ENCODE measurements at places on chromosomes 13 and 19. TPM values are rescaled to one million over a fixed set of nuclear protein-coding genes. Genes with fewer than 3 reads are reported as not detected.

DNA sequence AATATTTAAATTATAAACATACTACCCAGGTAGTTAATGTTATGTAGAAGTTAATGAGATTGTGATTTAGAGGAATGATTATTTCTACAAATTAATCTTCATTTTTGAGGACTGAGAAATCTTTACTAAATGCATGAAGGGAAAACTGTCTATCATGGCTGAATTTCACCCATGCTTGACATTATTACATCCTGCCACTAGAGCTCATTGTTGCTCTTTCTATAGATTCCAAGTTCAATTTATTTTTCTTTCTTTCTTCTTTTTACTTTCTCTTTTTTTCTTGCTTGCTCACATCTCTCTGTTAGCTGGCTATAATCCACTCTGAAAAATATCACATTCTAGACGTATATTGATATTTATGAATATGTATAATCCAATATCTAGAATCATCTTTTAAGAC lies 505.0 kb upstream of the KLHL1 start:
- DNase-seq, result no peak

The FAM216B gene
- total RNA-seq, result not detected

The ZNF773 gene
- 23.1 TPM for total RNA-seq

DNA sequence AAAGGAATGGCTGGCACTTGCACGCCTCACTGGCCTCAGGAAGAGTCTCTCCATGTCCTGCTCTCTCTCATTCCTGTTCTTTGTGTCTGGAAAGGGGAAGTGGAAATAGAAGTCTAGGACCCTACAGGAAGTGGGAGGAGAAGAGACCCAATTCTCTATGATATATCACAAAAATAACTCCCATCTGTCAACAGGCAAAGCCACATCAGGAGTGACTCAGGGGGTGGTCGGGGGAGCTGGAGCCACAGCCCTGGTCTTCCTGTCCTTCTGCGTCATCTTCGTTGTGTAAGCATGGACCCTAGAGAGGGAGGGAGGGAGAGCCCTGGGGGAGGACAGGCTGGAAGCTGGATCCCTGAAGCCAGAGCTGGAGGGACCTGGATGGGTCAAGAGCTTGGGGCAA lies 3.0 kb downstream of the SIGLEC9 start:
- DNase-seq, result peak; percentile 48

- DNase-seq, result peak; percentile 7
Measured at GRCh38 chr13:94586371-94586770, 9.6 kb downstream of the TGDS start.

GRCh38 chr19:18433735-18434398 lies 4.1 kb downstream of the ISYNA1 start:
- no peak for DNase-seq

DNA sequence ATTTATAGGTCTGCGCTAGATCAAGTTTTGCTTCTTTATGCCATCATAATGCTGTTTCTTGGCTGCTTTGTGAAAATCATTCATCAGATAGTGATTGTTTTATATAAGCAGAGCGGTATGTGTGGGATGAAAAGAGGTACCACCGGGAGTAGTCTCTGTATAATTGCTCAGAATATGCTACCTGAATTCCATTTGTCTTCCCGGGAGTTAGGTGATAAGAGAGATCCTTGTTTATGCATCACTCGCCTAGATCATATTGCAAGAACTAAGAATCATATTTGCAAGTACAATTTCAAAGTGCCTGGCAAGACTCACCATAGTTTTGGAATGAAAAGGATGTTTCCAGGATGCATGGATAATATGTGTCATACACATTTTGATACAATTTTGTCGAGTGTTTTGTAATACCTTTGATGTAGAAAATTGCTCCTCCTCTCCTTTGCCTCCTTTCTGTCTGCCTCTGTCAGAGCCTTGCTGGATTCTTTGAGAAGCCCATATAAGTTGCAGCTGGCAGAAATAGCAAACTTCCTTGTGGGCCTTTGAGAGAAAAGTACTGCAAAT lies 1306.0 kb upstream of the SLC10A2 start:
- no peak for DNase-seq

The EMC10 gene
- total RNA-seq, result 75.3 TPM

GRCh38 chr19:1285737-1286360 lies at the start of gene EFNA2:
Gene EFNA2, plus strand, starts transcription at chr19:1285873. Its CDS starts 296 bp downstream, at chr19:1286169.
- no peak for DNase-seq

DNA sequence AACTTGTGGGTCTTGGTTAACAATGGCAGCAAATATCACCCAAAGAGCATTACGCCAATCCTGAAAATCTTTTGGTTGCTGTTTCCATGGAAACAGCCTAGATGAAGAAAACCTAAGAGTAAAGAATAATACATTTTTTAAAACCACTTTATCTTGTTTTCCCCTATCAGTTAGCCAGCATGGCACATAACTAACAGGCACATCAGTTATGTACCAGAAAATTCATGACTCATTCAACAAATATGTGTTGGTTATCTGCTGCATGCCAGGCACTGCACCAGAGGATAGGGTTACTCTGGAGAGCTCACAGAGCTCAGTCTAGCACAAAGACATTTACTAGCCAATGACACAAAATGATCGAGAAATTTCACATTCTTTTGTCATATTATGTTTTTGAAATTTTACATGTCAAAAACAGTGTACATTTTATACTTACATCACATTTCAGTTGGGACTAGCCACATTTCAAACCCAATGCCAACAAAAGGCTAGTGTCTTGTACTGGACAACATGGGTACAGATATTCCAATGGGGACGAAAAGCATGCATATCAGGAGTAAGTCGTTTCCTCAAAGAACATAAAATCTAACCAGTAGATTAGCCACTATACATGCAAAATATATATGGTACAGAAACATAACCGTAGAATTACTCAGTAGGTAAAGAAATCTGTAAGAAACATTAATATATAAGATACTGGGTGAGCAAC lies 20.3 kb downstream of the LNX2 start:
- DNase-seq, result peak; percentile 88

The STOML3 gene
- total RNA-seq, result not detected
